ENCODE measurements at places on chromosomes 6 and 20.

DNA sequence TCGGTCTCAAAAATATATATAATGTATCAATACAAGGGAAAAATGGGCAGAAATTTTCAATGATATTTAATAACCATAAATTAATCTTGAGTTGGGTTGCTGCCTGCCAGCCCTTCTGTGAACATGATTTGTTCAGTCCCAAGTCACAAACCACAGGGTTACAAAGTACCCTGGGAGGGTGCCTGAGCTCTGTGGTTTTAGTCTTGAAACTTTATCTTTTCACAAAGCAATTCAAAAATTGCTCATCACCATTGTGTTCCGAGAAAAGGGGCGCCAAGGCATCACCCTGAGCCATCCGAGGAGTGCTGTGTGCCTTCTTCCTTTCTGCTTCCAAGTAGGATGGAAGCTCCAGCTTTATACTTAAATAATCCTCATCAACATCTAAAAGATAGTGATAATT is 141.6 kb upstream of the AKAP12 start:
- DNase-seq, result no peak

DNA sequence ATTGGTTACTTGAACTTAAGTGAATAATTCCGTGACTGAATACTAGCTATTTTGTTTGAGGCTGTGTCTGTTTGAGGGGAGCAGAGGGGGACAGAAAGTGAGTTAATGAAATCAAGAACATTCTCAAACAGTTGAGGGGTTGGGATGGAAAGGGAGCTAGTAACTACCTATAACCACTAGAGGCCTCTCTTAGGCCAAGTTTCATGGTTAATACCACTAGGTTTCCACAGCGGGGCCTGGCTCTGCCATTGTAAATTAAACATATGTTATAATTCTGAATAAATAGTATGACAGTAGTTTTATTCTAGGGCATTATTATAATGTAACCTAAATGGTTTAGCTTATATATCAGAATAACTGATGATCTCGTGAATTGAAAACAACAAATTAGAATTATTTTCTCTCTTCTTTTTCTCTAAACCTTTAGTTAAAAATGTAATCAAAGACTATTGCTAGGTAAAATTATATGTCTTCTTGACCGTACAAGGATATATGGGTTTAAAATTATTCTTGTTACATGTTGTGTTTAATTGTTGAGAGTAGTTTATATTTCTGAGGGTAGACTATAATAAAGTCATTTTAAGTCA is 108.1 kb downstream of the BCKDHB start:
- DNase-seq, result peak; percentile 75

GRCh38 chr20:34526466-34526865 is 10.2 kb downstream of the DYNLRB1 start:
- no peak for DNase-seq

DNA sequence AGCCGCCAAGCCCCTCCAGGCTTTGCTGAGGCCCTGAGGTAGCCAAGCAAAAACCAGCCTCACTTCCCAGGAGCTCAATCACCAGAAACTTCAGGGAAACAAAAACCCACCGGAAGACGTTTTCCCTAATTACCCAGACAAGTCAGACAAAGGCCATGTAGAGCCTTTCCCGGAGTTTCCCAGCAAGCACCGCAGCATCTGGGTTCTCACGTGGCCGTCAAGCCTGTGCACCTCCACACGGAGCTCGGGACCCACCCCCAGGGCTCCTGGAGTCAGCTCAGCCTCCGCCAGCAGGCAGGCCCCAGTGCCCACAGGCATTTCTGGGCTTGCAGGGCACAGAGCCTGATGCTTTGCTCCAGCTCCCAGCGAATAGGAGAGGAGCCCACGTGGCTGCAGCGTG is 10.1 kb upstream of the MRGBP start:
- no peak for DNase-seq

DNA sequence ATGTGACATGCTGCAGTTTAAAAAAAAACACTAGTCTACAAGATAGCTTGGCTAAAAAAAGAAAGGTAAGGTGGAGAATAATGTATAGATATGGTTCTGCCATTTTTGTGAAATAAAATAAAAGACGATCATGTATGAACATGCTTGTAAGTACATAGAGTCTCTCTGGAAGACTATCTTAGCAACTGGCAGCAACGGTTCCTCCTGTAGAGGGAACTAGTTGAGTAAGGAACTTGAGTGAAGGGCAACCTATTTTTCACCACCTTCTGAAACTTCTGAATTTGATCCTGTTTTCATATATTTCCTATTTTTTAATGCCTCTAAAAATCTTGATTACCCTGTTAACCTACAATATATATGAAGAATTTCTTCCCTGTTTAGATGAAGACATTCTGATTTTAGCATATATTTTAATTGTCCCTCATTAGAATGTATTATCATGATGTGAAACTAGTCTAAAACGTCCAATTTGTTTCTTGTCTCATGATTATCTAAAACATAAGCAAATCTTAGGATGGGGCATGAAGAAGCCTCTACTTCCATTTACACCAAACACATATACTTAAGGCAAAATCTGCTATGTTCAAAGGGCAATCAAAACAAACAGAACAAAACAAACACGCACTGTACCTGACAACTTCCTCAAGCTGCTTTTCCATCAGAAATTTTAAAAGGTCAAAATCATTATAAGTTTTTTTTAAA is 202.5 kb downstream of the ISM1 start:
- no peak for DNase-seq

Measured in fibroblast of skin of abdomen (primary cell).